Activated T-cell treated with anti-CD3 and anti-CD28 coated beads, Interleukin-2, amount 50 U/mL, for 72 hours (primary cell): ENCODE measurements at places on chromosomes 12 and 14. TPM values are rescaled to one million over a fixed set of nuclear protein-coding genes. Genes with fewer than 3 reads are reported as not detected.

- DNase-seq = peak; percentile 44
Measured at GRCh38 chr14:20667957-20668356, 16.4 kb upstream of the RNASE4 start.

SPTB gene
- total RNA-seq = 0.70 TPM

GRCh38 chr12:51755251-51755650, 93.3 kb downstream of the FIGNL2 start:
- DNase-seq = no peak

KCNA1 gene
- 0.07 TPM for total RNA-seq

- DNase-seq = no peak
Measured at GRCh38 chr12:113880988-113881962, 84.8 kb downstream of the RBM19 start.

DNA sequence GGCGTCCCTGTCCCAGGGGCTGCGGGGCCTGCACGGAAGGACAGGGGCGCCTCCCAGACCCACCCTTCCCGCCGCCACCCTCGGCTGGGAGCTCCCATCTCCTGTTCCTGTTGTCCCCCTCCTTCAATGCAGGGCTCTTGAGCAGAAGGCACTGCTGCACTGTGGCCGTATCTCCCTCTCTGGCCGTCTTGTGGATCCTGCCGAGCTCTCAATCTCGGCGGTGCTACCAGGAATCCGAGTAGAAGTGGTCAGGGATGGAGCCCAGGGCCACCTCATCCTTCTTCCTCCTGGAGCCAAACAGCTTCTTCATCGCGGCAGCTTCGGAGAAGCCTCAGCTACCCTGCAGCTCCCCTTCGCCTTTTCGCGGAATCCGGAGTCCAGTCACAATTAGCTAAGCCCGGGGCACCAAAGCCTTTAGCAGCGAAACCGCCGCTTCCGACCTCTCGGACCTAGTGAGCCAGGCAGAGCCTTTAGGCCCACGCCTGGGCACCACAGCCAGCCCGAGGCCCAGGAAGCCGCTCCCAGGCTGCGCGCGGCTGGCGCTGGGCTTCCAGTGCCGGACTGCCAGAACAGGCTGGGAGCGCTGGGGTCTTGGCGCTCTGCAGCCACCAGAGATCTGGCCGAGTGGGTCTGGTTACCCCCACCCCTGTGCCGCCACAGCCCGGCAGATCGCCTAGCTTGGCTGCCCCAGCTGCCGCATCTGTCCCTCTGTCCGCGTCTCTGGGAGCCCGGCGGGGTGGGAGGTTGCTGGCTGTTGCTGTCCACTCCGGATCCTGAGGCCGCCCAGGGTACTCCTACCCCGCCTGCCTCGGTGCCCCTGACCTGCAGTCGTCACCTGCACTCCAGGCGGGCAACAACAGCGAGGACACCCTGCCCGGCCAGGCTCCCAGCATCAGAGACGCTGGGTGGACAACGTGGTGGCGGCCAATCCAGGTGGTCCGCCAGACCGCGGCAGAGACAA, 69.1 kb downstream of the ASCL4 start:
- DNase-seq = no peak

DNA sequence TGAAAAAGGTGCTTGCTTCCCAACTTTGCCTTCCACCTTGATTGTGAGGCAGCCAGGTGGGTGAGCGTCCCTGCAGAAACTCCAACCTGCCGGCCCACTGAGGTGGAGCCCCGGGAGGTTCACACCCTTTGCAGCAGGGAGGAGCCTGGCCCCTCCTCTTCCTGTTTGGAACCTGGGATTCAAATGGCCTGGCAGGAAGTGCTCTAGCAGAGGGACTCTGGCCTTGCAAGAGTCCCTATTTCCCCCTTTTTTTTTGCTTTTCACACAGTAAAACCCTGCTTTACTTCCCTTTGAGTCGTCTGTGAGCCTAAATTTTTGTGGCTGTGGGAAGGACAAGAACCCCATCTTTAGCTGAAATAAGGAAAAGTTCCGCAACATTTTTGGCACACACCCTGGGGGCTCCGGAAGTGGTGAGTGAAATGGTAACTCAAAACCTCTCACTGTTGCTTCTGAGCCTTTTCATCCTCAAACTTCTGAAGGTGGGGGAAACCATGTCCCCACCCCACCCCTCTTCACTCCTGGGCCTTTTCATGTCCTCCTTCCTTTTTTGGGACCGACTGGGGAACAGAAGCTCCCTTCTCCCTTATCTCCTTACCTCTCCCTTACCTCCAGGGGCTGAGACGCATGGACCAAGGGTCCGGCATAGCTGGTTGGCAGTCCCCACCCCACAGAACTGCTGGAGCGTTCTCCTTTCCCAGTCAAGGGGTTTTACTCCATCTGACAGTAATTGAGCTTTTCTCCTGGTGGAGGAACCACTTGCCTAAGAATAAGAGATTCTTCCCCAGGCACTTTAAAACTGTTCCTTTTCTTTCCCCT, 102.0 kb downstream of the KCNMB4 start:
- DNase-seq = no peak

- DNase-seq = no peak
Measured at GRCh38 chr12:94841904-94842610, 161.4 kb downstream of the NDUFA12 start.

PRKD1 gene
- total RNA-seq = not detected

TRIP11 gene
- total RNA-seq = 39.0 TPM

DNA sequence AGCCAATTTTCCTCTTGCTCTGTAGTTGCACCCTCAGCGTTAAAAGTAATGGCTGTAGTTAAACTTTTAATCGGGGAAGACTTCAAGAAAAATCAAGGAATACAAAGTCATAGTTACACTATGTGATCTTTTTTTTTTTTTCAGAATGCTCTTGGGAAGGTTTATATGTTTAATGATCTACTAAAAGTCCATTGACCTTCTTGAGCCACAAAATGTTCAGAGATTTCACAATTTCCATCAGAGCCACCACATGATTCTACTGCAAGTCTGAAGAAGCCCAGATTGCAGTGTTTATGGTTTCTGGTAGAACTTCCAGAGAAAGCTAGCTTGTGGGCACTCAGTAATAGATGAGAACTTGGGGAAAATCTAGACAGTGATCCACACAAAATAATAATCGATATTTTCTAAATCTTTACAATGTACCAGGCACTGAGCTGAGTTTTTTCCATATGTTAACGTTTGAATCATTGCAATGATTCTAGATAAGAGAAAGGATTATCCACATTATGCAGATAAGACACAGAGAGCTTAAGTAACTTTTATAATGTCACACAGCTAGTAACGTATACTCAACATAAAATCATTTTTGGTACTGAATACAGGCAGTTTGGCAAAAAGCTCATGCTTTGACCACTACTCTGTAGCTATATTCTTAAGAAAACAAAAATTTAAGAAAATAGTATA, 38.3 kb downstream of the GYS2 start:
- DNase-seq = no peak

GRCh38 chr14:52003324-52003723, 14.0 kb downstream of the RTRAF start:
- no peak for DNase-seq

LRRIQ1 gene
- total RNA-seq = not detected

RPL10L gene
- not detected for total RNA-seq

DNA sequence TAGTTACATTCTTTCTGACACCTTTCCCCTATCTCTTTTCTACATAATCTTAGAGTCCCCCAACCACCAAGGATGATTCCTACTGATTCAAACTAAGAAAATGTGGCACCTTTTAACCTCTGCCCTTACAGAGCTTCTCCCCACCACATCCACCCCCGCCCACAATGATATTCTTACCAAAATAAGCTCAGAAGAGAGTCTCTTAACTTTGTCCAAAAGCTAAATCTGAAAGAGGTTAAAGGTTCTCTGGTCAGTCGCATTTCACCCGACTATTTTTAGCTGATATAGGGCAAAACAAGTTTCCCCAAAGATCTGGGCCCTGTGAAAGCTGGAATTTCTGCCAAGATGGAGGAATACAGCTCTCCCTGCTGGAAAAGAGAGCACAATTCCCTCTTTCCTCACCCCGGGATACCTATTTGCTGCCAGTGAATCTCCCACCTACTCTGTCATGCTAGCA, 128.6 kb downstream of the ZFP36L1 start:
- DNase-seq = peak; percentile 65

PTPRO gene
- 0.94 TPM for total RNA-seq

DNA sequence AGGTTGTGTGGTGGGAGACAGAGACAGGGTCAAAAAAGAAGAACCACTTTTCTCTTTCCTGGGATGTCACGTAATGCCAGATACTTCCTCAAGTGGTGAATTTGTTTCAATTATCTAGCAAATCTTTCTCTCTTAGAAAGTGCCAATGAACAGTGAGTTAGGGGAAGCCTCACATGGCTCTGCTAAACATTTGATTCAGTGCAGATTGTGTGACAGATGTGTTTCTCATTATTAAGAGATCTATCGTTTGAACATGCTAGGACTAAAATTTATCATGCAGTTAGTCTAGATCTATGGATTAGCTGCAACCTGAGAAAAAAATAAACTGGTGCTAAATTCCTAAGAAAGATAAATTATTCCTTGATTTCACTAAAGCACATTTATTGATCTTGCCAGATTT, 247.8 kb downstream of the MDGA2 start:
- DNase-seq = no peak

DBX2 gene
- not detected for total RNA-seq
